ENCODE measurements at places on chromosomes 1 and 21. TPM values are rescaled to one million over a fixed set of nuclear protein-coding genes. Genes with fewer than 3 reads are reported as not detected.

TNFSF4 gene
- 0.52 TPM for total RNA-seq

LYST gene
- 66.1 TPM for total RNA-seq

MOV10 gene
- total RNA-seq: 92.3 TPM

- DNase-seq: no peak
These were observed 3.6 kb upstream of the NFIA start for GRCh38 chr1:61078618-61079295.

DNA sequence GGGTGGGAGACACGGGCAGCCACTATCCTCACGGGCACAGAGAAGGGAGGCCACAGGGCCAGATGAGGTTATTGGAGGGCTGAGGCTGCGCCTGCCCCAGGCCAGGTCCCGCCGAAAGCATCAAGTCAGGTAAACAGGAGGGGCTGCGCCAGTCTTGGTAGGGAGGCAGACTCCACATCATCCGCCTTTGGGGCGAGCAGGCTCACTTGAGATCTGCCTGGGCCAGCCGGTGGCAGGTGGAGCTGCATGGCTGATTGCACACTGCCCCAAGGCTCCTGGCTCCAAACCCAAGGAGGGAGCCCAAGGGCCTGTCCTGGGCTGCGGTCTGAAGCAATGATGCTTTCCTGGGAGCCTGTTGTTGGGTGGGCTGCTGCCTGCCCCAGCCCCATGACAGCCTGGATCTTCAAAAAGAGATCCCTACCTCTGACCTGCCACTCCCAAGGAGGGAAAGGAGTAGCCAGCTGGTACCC is 4.6 kb downstream of the SMIM1 start:
- DNase-seq: no peak

DNA sequence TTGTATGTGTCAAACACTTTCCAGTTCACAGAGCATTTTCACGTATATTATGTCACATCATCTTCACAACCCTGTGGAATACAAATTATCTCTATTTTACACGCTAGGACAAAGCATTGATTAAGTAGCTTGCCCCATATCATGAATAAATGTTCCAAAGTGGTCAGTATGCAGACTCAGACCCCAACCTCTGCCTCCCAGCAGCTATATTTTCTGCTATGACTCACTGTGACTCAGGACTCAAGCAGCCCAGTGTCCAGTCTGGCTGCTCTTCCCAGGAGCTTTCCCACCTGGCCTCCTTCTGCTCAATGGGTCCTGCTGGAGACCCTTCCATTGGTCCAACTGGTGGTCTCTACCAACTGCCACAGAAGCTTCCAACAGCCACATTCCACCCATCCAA is 56.0 kb upstream of the RAP1A start:
- no peak for DNase-seq

GRCh38 chr21:14866859-14867765 is 197.7 kb downstream of the NRIP1 start:
- DNase-seq: no peak
